Activated T-helper 17 cell treated with anti-CD3 and anti-CD28 coated beads, Interleukin-2, amount 50 U/mL, for 72 hours (primary cell): ENCODE measurements at places on chromosomes 11 and 22. TPM values are rescaled to one million over a fixed set of nuclear protein-coding genes. Genes with fewer than 3 reads are reported as not detected.

The ZNF214 gene
- total RNA-seq: not detected

The GP1BB gene
- total RNA-seq: not detected

DNA sequence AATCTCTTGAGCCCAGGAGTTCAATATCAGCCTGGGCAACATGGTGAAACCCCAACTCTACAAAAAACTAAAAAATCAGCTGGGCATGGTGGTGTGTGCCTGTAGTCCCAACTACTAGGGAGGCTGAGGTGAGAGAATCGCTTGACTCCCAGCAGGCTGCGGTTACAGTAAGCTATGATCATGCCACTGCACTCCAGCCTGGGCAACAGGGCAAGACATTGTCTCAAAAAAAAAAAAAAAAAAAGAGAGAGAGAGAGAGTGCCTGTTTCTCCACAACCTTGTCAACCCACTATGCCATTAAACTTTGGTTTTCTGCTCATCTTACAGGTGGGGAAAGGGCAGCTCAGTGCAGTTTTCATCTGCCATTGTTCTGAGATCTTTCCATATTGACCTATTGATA is 5.1 kb downstream of the FOLR3 start:
- peaks cover 7% of the 10 kb centered on the region for H3K27me3 ChIP-seq
- no peaks in the 10 kb centered on the region for H3K36me3 ChIP-seq
- peak overlapping the region; percentile 45 for H3K27ac ChIP-seq
- H3K4me3 ChIP-seq: peak overlapping the region; percentile 65
- H3K4me1 ChIP-seq: peaks cover 23% of the 10 kb centered on the region

- H3K36me3 ChIP-seq: peaks cover 17% of the 10 kb centered on the region
- H3K27me3 ChIP-seq: no peaks in the 10 kb centered on the region
- peak overlapping the region; percentile 96 for H3K4me3 ChIP-seq
- H3K27ac ChIP-seq: peak overlapping the region; percentile 96
- no peak for ATAC-seq
- peaks cover 6% of the 10 kb centered on the region for H3K4me1 ChIP-seq
These were observed 1.1 kb upstream of the FANCF start for GRCh38 chr11:22626573-22627239.

- H3K4me3 ChIP-seq: no peak overlapping the region
- H3K27me3 ChIP-seq: no peaks in the 10 kb centered on the region
- peaks cover 65% of the 10 kb centered on the region for H3K36me3 ChIP-seq
- ATAC-seq: no peak
- H3K4me1 ChIP-seq: peaks cover 6% of the 10 kb centered on the region
These were observed 13.5 kb downstream of the TMA7B start for GRCh38 chr22:39973656-39974055.

DNA sequence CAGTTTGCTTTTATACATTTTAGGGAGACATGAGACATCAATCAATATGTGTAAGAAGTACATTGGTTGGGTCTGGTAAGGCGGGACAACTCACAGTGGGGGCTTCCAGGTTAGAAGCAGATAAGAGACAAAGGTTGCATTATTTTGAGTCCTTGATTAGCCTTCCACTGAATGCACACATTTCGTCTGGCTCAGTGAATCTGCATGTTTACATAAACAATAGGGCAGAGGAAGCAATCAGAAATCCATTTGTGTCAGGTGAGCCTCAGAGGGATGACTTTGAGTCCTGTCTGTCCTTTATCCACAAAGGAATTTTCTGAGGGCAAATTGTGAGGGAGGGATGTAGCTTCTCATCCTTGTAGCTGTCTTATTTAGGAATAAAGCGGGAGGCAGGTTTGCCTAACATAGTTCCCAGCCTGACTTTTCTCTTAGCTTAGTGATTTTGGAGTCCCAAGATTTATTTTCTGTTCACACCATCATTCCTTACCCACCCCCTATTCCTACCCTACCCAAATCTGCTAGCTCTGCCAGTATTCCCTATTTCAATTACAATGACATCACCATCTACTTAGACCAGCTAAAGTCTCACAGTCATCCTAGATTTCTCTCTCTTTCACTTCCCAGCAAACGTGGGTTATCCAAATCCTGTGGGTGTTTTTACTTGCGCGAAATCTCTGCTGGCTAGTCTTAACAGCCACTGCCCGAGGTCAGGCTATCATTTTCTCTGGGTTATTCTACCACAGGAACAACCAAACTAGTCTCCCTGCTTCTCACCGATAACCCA is 2.9 kb downstream of the SC5D start:
- H3K36me3 ChIP-seq: peaks cover 22% of the 10 kb centered on the region
- no peaks in the 10 kb centered on the region for H3K27me3 ChIP-seq
- no peak overlapping the region for H3K4me3 ChIP-seq
- peaks cover 34% of the 10 kb centered on the region for H3K4me1 ChIP-seq
- H3K27ac ChIP-seq: no peak overlapping the region

- H3K4me3 ChIP-seq: no peak within 1 kb of the TSS
- no peaks in the 10 kb centered on the region for H3K36me3 ChIP-seq
- H3K4me1 ChIP-seq: no peaks in the 10 kb centered on the region
These were observed at the start of gene OR56A4 for GRCh38 chr11:6006846-6007245. Gene OR56A4 (minus strand): TSS chr11:6006946. CDS start chr11:6002992, 3,954 bp downstream.
